Activated CD8-positive, alpha-beta memory T cell treated with anti-CD3 and anti-CD28 coated beads for 1 hour (primary cell): ENCODE measurements at places on chromosomes 2 and 18.

DNA sequence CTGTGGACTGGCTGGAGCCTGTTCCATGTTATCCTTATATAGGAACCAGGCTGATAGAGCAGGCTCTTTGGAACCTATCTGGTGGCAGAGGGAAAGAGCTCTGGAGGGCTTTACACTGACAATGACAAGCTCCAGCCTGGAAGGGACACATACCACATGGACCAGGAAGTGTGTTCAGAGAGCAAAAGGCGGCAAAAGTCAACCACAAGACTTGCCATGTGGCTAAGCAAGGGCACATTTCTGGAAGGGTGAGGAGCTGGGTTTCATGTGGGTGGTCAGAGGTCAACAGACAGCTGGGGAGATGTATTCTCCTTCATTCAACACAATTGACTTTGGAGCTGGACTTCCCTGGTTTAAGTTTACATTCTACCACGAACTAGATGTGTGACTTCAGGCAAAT lies 325.2 kb downstream of the DYSF start:
- DNase-seq: no peak

DNA sequence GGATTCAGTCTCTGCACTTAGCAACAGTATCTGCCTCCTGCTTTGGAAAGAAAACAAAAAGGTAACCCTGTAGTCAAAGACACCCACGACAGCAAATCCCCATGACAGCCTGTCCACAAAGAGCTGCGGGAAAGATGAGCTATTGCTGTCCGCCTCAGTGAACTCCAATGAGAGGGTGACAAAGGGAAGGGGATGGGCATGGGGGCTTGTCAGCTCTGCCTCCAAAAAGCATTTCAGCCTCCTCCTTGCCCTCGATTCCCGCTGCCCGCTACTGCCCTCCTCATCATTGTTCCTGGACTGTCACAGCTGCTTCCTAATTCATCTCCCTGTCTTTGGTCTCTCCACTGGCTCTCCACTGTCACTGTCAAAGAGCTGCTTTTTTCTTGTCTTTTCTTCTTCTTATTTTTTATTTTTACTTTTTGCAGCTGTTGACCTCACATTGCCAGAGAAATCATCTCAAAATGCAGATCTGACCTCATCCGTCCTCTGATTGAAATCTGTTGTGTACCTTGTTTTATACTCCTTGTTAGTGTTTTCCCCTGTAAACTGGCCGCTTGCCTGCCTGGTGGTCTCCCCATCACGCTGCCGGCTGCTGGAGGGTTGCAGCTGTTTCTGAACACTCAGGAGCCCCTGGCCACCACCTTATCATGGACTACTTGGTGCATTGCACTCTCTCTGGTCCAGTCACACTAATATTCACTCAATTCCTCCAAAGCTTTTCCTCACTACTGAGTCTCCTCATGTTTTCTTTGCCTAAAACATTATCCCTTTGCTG lies 7.9 kb upstream of the E2F6 start:
- no peak for DNase-seq

GRCh38 chr2:23042216-23042906 lies 342.6 kb upstream of the KLHL29 start:
- DNase-seq: no peak

DNA sequence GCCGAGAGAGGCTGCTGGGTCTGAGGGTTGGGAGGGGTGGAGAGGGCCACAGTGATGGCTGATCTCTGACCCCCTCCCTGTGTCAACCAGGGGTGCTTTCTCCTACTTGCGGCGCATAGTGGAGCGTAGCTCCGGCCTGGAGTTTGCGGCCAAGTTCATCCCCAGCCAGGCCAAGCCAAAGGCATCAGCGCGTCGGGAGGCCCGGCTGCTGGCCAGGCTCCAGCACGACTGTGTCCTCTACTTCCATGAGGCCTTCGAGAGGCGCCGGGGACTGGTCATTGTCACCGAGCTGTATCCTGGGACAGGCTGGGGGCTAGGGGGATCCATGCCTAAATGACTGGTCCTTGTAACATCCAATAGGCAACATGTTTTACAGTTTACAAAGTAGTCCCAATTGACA lies 20.9 kb upstream of the GMPPA start:
- DNase-seq: no peak

- no peak for DNase-seq
Measured at GRCh38 chr18:23498117-23498516, 5.2 kb upstream of the RMC1 start.

- no peak for DNase-seq
Measured at GRCh38 chr2:9675415-9676351, 44.9 kb upstream of the YWHAQ start.

- no peak for DNase-seq
Measured at GRCh38 chr18:51122266-51123045, 75.0 kb downstream of the MEX3C start.

DNA sequence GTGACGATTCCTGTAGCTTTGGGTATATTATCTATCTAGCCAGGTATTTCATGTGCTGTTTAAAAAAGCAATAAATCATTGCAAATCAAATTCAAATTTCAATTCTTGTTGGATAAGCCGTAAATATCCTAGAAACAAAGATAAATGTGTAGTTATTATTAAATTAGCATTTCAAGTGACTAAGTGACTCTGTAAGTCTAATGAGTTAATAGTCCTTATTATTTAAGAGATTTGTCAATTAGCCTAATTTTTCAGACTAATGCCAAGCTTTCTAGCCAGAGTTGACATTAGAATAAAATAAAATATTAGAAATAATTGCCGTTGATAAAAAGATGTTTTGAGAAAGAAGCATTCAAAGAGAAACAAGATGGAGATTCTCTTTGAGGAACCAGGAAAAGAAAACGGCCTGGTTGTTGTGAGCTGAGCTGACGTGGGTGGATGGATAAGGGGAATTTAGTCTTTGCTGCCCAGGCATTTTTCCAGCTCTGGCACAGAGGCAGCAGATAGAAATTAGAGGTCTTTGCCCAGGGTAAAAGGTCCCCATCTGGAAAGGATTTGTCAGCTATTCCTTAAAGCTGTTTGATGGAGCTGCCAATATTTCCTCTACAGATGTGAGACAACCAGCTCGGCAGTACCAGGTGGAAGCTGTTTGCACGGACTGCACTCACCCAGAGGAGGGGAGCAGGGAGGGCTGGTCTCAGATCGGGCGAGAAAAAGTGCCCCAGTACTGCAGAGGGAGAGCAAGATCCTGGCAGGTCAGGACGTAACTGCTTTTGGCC lies 117.3 kb upstream of the SEC11C start:
- no peak for DNase-seq

DNA sequence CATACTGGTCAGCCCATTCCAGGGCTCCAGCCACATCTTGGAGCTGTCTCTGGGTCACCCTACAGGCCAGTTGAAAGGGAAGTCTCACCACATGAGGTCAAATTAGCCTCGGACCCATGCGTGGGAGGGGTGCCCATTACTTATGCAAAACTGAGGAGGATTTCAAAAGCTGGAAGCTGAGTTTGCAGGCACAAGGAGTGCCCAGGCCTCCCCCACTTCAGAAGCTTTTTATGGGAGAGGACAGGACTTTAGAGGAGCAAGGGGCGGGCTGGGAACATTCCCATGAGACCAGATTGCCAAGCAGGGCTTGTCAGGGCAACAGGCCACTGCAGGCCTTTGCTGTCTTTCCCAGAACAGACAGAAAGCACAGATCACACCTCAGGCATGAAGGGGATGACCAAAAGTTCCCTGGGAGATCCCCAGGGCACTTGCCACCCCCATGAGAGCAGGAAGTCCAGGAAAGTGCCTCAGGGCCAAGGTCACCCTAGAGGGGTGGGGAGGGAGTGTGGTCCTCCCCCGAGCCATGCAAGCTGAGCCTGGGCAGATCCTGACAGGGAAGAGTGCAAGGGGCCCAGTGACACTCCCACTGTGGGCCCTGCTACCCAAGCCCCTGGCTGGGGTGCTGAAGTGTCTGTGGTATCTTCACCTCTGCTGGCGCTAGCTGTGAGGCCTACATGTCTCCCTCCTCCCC lies 267.7 kb downstream of the BCL11A start:
- no peak for DNase-seq

DNA sequence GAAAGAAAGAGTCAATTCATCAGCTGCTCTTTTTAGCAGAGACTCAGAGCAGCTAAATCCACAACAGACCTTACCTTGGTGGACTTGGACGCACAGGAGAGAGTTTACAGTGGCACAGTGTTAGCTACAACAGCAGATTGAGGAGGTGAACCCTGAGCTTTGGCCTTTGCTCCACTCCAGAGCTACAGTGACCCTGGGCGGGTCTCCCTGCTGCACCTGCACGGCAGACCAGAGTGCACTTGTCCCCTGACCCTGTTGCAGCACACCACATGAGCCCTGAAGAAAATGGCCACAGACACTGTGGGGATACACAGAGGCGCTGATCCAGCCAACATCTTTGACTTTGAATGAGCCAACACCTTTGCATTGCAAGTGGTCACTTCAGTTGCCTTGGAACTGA lies 11.0 kb downstream of the SLC19A3 start:
- no peak for DNase-seq

- DNase-seq: no peak
Measured at GRCh38 chr2:86789687-86790133, 1.0 kb downstream of the CD8A start.

- DNase-seq: no peak
Measured at GRCh38 chr2:201285499-201285898, 25.2 kb downstream of the CASP8 start.

DNA sequence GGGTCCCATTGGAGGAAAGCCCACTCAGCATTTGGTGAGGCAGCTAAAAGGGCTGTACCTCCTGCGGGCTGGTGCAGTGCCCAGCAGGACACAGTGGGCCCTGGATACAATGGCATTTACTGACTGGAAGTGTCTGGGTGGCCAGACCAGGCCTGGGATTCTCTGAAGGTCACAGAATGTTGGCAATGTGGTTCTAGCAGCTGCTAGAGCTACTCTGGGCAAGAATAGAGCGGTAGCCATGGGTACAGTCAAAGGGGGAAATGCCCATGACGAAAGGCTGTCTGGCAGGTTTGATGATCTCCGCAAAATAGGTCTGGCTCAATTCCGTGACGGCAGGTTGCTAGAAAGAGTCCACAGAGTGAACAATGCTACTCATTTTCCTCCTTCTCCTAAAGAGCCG lies 241.8 kb downstream of the AFF3 start:
- no peak for DNase-seq

DNA sequence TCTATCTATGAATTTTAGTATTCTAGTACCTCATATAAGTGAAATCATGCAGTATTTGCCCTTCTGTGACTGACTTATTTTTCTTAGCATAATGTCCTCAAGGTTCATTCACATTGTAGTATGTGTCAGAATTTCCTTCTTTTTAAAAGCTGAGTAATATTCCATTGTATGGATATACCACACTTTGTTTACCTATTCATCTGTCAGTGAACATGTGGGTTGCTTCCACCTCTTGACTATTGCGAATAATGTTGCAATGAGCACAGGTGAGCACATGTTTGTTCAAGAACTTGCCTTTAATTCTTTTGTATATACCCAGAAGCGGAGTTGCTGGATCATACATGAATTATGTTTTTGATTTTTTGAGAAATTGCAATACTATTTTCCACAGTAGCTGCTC lies 187.4 kb upstream of the RBMS1 start:
- no peak for DNase-seq

DNA sequence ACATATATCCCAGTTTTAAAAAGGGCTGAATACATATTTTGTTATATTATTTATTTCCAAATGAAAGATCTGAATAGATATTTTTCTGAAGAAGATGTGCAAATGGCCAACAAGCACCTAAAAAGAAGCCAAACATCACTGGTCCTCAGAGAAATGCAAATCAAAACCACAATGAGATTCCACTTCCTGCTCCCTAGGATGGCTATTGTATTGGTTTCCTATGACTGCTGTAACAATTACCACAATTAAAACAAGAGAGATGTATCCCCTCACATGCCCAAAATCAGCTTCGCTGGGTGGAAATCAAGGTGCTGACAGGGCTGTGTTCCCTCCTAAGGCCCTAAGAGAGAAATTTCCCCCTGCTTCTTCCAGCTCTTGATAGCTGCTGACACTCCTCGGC lies 23.2 kb downstream of the ABCB11 start:
- DNase-seq: no peak

- no peak for DNase-seq
Measured at GRCh38 chr2:31268344-31268743, 34.4 kb downstream of the EHD3 start.
